ENCODE measurements at places on chromosomes 1 and 21. TPM values are rescaled to one million over a fixed set of nuclear protein-coding genes. Genes with fewer than 3 reads are reported as not detected.

AMPD1 gene
- total RNA-seq: not detected

DNA sequence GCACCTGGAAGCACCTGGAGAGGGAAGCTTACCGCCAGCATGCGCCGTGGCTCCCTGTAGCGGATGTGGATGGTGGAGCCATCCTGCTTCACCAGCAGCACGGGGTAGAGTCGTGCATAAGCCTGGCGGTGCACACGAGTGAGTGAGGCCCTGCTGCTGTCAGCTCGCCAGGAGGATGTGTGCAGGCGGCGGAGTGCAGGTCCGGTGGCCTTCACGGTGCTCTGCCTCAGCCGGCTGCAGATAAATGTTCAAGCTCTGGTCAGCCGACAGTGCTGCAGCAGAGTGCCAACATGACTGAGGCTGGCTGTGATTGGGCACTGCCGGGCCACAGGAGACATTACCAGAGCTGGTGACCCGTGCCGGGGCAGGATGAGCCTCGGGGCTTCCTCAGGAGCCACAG, 1.5 kb downstream of the MRPL55 start:
- DNase-seq: no peak

DNA sequence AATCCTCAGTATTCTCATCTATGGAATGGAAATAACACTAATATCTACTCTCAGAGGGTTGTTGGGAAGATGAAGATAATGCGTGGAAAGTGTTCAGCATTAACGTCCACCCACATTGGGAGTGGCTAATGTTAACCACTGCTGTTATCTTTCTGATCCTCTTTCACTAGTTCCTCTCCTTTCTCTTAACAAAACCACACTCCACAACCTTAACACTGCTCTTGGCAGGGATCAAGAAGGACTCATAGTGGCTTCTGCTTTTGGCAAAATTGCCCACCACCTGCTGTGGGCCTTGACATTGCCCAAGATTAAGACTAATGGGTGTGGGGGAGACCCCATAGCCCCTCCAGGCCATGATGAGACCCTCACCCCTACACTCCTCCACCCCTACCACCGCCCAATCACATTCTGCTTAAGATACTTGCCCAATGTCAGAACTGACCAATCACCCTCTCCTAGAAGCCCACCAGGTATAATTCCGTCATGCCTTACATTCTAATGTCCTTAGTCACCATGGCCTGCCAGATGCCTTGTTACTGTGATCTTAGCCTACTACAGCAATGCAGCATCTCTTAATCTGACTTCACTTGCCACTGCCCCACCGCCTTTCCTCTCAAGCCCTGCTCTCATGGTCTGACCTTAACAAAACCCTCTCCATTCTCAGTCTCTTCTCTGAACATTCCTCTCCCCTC, 27.1 kb downstream of the DHCR24 start:
- DNase-seq: no peak

DNA sequence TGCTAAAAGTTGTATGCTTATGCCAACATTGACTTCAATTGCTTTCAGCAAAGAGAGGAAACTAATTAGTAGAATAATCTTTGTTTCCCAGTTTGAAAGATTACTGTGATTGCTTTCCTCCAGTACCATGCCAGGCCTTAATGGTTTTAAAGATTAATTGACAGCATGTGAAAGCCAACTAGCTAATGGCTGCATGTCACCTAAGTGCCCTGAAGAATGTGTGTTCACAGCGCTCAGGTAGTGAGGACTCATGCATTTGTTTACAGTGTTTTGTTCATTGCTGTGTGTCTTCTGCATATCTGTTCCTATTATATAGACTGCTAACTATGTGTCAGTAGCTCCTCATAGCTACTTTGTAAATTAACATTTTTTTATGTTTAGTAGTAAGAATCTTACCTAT, 335.6 kb downstream of the LRRIQ3 start:
- DNase-seq: no peak

- DNase-seq: no peak
These were observed 25.5 kb upstream of the CAP1 start for GRCh38 chr1:40014812-40015594.

DNA sequence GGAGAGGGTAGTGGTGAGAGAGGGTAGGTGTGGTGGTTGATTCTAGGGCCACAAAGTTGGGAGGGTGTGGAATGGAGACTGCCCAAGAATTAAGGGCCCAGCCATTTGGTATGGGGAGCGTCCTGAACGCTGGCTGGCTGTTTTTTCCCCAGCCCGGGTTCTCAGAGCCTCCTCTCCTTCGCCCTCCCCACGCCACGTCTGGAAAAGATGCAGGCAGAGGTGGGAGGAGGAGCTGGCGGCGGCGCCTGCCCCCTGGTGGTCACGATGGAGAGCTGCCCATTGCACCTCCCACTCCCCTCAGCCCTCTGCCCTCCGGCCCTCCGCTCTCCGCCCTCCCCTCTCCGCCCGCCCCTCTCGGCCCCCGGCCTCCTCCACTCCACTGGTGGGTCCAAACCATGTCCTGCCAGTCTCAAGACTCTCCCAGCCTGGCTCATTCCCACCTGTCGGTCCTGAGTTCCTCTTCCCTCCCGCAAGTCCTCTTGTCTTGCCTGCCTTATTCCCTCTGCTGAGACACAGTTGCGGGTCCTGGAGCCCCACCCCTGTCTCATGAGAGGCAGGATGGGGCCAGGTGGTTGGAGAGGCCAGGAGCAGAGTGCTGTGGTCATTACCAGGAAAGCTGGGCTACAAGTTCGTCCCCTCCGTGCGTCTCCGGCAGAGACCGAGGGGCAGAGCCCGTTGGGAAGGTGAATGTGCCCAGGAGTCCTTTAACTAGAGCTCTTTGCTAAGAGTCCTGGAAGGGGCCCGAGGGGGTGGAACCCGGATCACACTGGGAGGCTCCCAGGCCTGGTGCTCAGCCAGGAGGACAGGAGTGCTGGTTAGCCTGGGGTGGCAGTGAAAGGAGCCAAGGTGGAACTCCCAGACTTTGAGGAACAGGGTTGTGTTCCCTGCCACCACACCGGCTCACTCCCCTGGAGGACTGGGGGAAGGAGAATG, 22.6 kb downstream of the ETNK2 start:
- DNase-seq: peak; percentile 70

DNA sequence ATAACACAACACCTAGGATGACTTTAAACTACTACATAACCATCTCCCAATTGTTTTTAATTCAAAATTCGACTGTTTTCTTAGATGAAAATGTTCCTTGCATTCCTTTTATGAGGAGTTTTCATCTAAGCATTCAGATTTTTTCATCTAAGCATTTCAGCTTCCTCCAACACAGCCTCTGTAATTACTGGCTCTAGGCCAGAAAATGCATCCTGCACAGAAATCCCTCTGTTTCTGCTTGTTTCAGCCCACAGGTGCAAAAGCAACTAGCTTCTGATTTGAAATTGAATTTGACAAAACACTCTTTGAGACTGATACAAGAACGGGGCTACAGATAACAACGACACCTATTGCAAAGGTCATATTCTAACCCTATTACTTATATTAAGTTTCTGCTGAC, 90.4 kb downstream of the RGS21 start:
- DNase-seq: no peak

BRDT gene
- not detected for total RNA-seq

DNA sequence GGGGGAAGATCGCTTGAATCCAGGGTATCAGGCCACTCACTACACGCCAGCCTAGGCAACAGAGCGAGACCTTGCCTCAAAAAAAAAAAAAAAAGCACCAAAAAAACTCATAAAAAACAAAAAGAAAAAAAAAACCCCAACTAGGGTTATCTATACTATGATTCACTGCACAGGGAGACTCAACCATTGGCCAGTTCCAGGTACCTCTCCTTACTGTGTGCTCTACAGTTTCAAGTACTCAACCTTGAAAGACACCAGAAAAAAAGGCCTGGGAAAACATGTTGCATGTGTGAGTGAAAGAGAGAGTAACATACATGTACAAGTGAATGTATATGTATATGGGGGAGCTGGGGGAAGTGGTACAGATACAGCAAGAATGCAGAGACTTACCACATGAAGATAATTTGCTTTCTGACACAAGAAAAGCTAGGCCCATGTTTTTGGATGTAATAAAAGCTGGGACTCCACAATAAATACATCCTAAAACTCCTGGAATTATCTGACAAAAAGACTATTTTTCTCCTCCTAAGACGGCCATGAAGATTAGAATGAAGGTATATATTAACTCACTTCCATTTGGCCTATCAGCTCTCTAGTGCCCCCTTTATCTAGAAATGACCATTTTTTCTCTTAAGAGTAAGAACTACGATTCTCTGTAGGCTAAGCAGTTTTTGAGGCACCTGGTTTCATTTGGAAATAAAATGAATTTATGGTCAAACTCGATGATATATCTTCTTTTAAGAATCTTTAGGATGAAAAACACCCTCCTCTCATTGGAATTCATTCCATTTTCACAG, 52.2 kb downstream of the SLC27A3 start:
- DNase-seq: peak; percentile 28

DNA sequence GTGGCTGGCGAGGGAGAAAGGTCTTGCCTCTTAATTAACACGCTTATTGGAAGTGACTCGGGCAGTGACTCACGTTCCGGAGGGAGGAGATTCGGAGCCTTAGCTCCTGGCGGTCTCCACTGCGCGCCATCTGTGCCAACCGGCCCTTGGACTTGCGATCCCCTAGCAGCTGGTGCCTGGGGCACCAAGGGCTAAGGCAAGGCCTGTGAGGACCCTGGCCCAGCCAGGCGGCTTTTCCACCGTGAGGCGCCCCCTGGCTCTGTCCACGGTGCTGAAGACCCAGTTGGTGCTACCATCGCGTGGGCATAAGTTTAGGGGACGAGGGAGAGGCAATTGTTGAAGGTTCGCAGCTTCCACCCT, 1.3 kb upstream of the SYT6 start:
- DNase-seq: no peak

GRCh38 chr1:198636391-198636790, 2.4 kb upstream of the PTPRC start:
- DNase-seq: no peak

OR2G6 gene
- total RNA-seq: not detected

KIF21B gene
- 0.74 TPM for total RNA-seq

DNA sequence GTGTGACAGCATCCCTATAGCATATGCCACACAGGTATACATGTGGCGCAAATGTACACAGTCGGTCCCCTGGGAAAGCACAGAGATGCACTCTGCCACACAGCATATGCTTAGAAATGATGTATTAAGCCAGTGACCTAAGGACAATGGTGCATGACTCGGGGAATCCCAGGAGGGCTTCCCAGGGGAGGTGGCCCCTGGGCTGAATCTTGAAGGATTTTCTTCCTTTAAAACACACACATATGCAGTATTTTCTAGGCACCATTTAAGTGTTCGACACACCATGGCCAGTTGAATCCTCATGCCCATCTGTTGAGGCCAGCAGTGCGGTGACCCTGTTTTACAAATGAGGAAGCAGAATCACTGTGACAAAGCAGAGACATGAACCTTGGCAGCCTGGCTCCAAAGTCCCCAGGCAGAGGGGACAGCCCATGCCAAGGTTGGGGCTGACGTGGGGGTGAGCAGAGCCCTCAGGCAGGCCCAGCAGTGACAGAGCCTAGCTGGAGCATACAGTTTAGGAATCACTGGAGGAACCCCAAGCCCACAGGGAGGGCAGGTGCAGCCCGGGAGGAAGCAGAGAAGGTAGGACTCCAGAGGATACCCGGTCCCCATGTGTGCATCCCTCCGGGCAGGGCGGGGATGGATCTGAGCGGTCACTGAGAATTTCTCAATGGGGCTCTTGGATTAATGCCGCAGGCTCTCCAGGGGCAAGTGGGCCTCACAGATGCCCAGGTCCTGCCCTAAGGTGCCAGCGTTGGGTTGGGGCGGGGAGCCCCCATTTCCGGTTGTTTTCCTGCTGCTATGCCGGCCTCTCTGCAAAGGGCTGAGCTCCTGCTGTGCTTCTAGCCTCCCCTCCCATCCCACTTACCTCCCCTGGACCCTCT, 28.4 kb downstream of the WNT3A start:
- DNase-seq: no peak

DNA sequence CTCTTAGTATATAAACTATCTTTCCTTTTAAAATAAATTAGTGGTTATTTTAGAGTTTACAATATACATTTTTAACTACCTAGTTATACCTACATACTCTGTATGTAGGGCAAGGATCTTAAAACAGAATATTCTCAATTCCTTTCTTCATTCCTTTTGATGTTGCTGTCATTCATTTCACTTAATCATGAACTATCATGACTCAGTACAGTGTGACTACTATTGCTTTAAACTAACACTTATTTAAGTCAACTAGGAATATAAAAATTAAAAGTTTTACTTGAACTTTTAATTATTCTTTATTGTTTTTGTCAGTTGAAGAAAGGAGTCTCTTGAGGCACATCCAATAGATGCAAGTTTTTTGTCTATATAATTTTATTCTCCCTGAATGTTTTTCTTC, 726.4 kb downstream of the BRINP3 start:
- DNase-seq: no peak

SLC1A7 gene
- not detected for total RNA-seq

DNA sequence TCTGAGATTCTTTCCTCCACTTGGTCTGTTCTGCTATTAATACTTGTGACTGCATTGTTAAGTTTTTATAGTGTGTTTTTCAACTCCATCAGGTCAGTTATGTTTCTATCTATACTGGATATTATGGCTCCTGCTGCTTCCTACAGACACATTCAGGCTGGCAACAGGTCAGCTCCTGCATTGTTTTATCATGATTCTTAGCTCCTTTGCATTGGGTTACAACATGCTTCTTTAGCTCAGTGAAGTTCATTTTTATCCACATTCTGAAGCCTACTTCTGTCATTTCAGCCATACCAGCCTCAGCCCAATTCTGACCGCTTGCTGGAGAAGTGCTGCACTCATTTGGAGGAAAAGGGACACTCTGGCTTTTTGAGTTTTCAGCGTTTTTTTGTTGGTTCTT, 37.3 kb upstream of the F3 start:
- no peak for DNase-seq

MROH9 gene
- not detected for total RNA-seq

PODN gene
- not detected for total RNA-seq

HEYL gene
- total RNA-seq: not detected

DNA sequence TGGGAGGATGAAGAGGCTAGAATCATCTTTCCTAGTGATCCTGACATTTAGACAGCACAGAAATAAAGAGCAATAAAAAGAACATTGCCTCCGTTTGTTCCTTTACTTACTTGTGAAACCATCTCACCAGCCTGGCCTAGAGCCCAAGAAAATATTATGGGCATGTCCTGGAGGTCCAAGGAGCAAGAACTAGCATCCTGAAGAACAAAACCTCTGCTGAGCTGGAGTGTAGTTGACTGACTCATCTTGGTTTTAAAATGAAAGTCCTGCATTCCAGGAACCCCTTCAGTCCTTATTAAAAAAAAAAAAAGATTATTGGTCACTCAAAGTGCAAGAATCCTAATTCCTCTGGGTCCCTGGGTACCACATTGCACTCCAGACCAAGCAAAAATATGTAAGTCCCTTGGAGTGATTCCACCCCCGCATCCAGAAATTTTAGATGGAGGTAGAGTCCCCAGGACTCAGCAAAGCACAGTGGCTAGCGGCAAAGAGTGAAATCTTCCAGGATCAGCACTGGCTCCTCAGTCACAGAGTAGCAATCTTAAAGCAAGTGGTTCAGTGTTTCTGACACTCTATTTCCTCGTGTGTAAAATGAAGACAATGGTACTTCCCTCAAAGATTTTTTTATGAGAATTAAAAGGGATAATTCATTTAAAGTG, 7.0 kb downstream of the SMCP start:
- peak; percentile 48 for DNase-seq
